A549 treated with ZK216348 at 1 μM for 4 hours (cell line): ENCODE measurements at places on chromosomes 3 and 15. TPM values are rescaled to one million over a fixed set of nuclear protein-coding genes. Genes with fewer than 3 reads are reported as not detected.

The NCBP2 gene
- 36.6 to 58.9 TPM (median 44.4 TPM) in 5 replicates for total RNA-seq

The GPR62 gene
- total RNA-seq: not detected in 5 replicates

The MEX3B gene
- total RNA-seq: 2.8 to 5.9 TPM (median 5.2 TPM) in 5 replicates

The SLC12A1 gene
- not detected in 5 replicates for total RNA-seq

The HLTF gene
- 10.4 to 20.0 TPM (median 16.6 TPM) in 5 replicates for total RNA-seq

The TMEM212 gene
- not detected in 5 replicates for total RNA-seq

The APOD gene
- total RNA-seq: 0.54 to 1.4 TPM (median 0.93 TPM) in 5 replicates

The ENTPD3 gene
- not detected in 5 replicates for total RNA-seq

The GPR27 gene
- 2.5 to 4.1 TPM (median 3.1 TPM) in 5 replicates for total RNA-seq

The CADM2 gene
- 0.38 to 0.46 TPM in 2 of 5 replicates, not detected in the others for total RNA-seq
